ENCODE measurements at places on chromosomes 3 and 15.

DNA sequence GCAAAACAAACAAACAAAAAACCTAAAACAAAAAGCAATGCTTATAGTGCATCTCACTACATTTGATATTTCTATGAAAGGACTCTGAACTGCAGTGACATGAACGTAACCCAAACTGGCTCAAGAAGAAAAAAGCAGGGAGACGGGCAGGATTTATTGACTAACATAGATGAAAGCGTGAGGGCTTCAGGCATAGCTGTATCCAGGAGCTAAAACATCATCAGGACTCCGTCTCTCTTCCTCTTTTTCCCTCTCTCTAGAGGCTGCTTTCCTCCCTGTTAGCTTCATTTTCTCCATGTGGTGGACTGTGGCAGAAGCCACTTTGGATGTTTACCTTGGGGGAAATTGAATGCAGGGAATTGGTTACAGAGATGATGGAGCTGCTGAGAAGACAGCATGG is 418.2 kb upstream of the PROK2 start:
- no peak for DNase-seq

GRCh38 chr15:71055461-71055860 is 59.8 kb upstream of the THSD4 start:
- DNase-seq, result no peak

- DNase-seq, result peak; percentile 72
Measured at GRCh38 chr15:65400760-65401610, 21.8 kb downstream of the IGDCC4 start.

DNA sequence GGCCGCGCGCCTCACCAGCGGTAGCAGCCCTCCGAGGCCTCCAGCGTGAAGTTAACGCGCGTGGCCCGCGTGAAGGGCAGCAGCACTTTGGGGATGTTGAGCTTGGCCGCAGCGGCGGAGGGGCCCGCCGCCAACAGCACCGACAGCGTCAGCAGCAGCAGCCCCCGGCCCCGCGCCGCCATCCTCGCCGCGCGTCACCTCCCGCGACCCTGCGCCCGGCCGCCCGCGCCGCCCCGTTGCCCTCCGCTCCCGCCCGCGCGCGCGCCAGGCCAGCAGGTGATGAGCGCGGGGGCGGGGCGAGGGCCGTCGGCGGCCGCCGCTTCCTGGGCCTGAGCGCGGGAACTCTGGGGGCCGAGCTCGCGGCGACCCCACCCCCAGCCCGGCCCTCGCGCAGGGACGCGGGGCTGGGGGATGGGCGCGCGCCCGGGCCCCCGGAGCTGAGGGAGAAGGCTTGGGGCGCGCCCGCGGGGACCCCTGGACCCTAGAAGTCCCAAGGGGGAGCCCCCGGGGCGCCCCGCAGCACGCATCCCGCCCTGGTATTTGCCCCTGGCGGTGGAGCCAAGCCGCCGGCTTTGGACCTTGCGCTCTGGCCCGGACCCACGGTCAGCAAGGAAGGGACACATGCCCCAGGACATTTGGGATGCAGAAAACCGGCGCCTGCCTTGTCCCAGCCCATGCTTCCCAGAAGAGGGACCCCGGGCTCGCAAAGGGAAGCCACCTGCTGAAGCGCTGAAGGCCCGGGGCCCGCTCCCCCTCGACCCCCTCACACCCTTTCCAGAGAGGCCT is at the start of gene NUP210:
Gene NUP210, minus strand, starts transcription at position 278 of the 786 bp plus-strand sequence. Its CDS starts 96 bp downstream, at position 182.
- DNase-seq, result peak; percentile 17

GRCh38 chr15:62624547-62625378 is 417.8 kb upstream of the TPM1 start:
- no peak for DNase-seq

DNA sequence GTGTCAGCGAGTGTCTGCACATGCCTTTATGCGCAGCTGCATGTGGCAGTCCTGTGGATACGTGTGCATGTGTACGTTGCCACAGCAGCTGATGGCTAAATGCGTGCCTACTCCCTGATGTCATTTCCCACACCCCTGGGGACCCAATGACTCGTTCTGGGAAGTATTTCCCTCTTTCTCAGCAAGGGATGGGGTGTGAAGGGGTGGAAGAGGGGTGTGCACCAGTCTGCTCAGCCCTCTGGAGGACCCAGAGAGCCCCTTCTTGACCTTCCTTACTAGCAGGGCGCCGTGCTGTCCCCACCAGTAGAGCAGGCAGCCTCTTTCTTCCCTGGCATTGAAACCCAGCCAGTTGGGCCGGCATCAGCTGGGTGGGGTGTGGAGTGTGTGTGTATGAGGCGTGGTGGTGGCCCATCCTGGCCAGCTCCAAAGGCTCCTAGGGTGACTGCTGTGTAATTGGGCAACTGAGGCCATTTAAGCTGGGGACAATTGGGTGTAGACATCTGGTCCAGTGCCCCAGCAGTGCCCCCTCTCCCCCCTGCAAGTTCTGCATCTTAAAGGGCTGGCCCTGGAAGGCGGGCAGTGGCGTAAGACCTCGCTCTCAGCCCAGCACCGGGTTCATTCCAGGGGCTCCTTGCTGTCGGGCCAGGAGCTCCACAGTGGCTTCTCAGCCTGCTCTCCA is 19.2 kb downstream of the SNX33 start:
- DNase-seq, result no peak

GRCh38 chr3:172223870-172224269 is 184.5 kb downstream of the FNDC3B start:
- no peak for DNase-seq

GRCh38 chr15:90625037-90625436 is 92.1 kb upstream of the BLM start:
- no peak for DNase-seq

Measured in cerebellar cortex (tissue), 1 donor.